ENCODE measurements at places on chromosomes 11 and 22.

DNA sequence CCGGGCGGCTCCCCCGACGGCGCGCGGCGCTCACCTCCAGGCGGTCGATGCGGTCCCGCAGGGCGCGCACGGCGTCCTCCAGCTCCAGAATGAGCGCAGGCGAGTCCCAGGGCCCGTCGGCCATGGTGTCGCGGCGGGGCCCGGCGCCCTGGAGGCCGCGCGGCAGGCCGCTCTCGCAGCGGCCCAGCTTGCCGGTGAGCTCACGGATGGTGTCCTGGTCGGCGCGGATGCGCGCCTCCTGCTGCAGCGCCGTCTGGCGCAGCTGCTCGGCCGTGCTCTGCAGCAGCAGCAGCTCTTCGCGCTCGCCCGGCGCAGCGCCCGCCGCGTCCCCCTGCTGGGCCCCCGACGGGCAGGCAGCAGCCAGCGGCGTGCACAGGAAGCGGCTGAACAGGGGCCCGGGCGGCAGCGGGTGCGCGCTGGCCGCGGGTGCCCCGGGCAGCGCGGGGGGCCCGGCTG is 599 bp downstream of the NPTXR start:
- DNase-seq, result no peak

DNA sequence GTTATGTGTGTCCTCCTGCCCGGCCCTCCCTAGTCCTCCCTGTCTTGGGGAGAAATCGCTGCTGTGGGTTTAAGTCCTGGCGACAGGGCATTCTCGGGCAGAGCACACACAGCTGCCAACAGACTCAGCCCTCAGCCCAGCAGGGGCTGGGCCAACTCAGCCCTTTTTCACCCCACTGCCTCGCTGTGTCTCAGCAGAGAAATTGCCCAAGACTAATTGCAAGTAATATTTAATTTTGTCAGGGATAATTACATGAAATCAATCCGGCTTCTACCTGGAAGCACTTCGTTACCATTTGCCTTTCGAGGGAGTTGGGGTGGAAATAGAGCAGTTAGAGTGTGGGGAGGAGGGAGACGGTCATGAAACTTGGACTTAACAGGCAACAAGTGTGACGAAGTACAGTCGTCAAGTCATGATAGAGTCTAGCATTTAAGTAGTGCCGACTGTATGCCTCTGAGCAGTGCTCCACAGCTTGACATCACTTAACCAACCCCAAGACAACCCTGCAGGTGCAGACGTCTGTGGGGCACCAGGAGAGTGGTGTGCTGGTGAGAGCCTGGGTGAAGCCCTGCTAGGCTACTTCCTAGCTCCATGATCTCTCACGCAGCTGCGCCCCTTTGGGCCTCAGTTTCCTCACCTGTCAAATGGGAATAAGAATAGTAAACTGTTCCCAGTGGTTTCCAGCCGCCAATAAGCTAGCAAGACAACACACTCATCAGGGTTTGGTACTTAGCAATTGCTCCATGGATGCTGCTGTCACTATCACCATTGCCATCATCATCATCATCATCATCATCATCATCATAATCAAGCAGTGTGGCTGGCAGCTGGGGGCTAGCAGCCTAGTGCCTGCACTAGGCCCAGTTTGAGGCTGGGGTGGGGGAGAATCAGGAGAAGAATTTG is 29.2 kb downstream of the MN1 start:
- DNase-seq, result no peak

GRCh38 chr11:94091091-94091490 is 37.5 kb upstream of the PANX1 start:
- DNase-seq, result no peak

GRCh38 chr11:2940921-2941821 is 12.0 kb upstream of the PHLDA2 start:
- DNase-seq, result no peak

DNA sequence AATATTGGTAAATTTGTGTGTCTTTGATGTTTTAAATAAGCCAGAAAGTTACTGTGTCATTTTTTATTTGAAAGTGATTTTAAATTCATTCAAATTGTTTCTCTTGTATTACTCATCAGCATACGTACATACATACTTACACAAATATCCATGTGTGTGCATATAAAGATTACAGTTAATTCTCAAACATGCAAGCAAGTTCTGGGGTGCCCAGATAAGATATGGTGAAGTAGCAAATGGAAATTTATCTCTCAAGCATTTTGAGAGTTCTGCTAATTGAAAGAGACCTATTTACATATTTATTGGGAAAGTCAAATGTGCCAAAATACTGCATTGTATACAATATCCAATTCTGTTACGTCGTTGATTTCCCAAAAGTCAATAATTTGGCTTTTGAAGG is 1024.0 kb upstream of the CNTN5 start:
- no peak for DNase-seq

DNA sequence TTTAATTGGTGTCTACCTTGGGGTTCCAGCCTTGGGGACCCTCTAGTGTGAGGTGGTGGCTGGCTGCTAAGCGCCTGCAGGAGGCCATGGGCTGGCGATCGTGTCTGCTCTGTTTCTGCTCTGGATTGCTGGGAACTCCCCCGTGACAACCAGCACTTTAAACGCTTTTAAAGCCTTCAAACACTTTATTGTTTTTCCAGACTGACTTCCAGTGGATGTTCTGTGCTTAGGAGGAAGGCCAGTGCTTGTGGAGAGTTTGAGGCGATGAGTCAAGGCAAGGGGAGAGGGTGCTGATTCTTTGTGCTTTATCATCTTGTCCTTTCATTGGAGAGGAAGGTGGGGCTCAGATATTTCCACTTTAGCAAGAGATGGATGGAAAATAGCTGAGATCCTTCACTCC is 81.6 kb downstream of the FLI1 start:
- no peak for DNase-seq

- no peak for DNase-seq
These were observed 41.5 kb upstream of the EP300 start for GRCh38 chr22:41050883-41051282.

- DNase-seq, result no peak
These were observed 9.2 kb downstream of the LRRC32 start for GRCh38 chr11:76661306-76661751.

Measured in stimulated activated CD4-positive, alpha-beta T cell treated with anti-CD3 and anti-CD28 coated beads, Interleukin-1b, Interleukin-23, amount 100 ng/mL, for 1 hour (primary cell).